ENCODE measurements at places on chromosomes 2 and 18.

DNA sequence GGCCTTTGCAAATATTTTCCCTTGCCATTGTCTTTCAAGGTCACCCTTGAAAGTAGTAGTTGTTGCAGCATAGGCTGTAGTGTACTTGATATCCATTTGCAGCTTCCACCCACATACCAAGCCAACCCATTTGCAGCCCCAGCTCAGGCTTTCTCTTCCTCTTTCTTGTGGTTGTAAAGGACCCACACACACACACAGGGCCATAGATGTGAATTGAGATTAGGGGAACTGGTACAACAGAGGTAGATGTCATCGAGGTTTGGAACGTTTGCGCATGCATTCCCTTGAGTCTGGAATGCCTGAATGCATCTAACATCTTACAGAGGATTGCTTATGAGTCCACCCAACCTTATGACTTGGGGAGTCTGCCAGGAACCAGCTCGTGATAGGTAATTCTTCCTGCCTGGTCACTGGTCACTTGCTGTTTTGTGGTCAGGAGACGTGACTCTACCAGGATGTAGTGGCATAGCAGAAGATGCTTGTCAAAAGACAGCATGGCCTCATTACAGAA, 91.9 kb downstream of the MRPS9 start:
- no peak for DNase-seq

DNA sequence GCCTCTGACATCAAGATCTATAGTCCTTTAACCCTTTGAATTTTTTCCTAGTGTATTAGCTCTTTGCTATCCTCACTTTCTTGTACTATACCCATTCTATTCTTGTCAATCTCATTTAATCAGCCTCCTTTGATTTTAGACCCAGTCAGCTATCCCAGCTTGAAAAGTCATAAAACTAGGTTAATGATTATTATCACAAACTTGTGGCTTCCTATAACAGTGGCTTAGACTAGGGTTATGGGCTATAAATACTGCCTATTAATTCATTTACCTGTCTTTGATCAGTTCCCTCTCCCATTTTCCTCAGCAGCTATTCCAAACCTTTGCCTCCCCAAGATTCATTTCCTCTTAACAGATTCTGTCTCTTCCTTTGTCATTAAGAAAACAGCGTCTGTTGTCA, 174.8 kb downstream of the UBR3 start:
- no peak for DNase-seq

GRCh38 chr2:3597567-3597966, 2.7 kb downstream of the COLEC11 start:
- no peak for DNase-seq

- DNase-seq: no peak
These were observed 7.5 kb upstream of the HAAO start for GRCh38 chr2:42799881-42800280.

DNA sequence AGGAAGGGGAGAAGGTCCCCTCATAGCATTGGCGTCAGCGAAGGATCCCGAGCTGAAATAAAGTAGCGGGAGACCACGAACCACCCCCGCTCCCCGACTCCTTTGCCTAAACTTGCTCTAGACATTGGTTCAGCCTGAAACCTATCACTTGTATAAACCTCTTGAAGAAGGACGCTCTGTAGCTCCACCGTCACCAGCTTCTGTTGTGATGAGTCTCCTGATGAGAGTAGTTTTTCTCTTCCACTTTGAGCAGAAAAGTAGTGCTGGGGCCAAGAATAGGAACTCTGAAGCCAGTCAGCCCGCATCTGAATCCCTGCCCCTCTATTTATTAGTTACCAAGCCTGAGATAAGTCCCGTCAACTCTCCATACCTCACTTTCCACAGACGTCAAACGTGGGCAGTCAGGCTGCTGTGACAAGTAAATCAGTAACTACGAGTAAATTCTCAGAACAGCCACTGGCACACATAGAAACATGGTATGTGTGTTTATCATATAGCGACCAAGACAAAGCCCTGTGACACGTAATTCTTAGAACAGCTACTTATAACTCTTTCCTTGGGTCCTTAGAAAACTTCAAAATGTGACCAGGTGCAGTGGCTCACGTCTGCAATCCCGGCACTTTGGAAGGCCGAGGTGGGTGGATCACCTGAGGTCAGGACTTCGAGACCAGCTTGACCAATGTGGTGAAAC, 61.7 kb downstream of the CD226 start:
- no peak for DNase-seq

GRCh38 chr18:58139459-58140386, 95.7 kb downstream of the NEDD4L start:
- DNase-seq: peak; percentile 16

GRCh38 chr2:99597616-99598015, 107.8 kb upstream of the REV1 start:
- DNase-seq: no peak

GRCh38 chr2:9069543-9069942, 66.1 kb upstream of the MBOAT2 start:
- peak; percentile 6 for DNase-seq

DNA sequence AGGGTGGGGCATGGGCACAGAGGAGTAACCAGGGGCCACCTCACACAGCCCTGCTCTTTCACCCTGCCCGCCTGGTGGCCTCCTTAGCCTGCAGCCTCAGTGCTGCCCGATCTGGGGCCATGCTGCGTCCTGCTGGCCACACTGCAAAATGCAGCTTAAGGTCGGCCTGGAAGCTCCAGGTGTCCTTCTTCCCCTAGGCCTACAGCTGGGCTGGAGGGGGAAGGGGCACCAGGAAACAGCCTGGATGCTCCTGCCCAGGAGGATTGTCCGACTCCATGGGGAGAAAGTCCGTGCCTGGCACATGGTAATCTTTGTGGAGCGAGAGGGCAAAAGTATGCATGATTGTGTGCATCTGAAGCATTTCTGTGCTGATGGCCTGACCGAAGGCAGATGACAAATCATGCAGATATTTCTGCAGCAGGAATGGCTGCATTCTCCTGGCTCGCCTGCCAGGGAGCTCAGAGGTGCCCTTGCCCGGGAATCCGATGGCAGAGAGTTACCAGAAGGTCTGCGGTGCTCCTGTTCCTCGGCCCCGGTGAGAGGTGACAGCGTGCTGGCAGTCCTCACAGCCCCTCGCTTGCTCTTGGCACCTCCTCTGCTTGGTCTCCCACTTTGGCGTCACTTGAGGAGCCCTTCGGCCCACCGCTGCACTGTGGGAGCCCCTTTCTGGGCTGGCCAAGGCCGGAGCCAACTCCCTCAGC, 12.8 kb upstream of the ALPP start:
- DNase-seq: peak; percentile 13

DNA sequence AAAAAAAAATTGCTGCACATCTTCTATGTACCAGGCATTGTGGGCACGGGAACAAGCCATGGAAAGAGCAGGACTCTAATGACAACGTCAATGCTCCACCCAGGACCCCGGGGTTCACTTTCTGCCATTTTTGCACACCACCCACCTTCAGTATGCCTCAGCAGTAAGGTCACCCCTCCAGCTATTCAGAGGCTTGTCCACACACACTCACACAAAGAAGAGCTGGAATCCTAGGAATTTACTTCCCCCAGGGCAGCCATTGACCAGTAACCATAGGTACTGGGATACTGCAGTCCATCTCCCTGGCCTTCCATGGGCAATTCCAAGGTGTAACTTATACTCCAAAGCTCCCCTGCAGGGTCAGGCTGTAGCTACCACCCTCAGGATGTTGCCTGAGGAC, 170.8 kb downstream of the SUCLG1 start:
- DNase-seq: no peak

DNA sequence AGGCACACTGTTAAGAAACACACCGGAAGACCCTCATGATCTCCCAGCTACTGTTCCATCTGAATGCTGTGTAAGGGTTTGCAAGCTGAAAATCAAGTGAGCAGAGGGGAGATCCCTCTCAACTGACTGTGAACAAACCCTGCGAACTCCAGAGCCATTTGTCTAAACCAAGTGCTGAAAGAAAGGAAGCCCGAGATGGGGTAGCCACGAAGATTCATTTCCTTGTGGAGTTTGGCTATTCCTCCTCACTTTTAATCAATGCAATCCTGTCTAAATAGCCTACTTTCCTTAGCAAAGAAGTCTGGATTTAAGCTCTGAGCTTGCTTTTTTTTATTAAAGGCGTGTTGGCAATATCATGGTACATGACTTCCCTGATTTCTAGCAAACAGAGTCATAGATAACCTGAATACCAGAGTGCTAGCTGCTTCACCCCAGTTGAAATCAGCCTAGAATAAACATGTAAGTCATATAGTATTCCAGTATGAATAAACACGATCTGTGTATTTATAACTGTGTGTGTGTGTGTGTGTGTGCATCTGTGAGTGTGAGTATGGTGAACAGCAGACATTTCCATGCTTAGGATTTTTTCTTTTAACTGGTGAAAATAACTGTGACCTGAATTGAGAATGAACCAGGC, 365.2 kb downstream of the ZNF521 start:
- no peak for DNase-seq

DNA sequence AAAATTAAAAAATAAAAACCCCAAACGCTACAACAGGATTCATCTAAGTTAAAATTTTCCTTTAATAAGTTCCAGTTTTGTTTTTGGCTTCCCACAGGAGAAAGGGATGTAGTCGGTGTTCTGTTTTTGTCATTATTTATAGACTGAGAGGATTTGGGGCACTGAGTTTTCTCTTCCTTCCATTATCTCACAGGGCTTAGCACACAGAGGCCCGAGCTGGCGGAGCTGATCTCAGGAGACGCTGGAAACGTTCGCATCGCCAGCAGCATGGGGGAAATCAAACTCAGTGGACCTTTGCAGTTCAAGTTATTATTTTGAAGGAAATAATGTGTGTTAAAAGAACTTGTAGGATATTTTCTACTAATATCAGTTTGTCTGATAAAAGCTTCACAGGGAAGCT, 669.7 kb upstream of the SALL3 start:
- no peak for DNase-seq

- DNase-seq: no peak
These were observed 199.7 kb downstream of the ADCYAP1 start for GRCh38 chr18:1104181-1104881.
